ENCODE measurements at places on chromosomes 3 and 15.

DNA sequence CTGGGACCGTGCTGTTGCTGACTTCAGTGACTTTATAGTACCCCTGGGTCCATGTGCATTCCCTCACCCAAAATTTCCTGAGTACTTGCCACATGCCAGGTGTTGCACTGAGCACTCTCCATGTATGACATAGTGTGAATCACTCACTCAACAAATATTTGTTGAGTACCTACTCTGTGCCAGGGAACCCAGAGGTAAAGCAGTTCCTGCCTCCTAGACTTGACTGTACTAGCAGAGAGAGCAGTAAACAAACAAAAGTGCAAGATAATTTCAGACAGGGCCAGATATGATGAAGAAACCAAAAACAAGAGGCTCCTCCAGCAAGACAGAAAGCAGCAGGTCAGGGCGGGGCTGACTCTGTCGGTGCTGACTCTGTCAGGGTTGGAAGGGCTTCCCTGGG is 12.2 kb downstream of the TGM4 start:
- DNase-seq: peak; percentile 16

GRCh38 chr15:44763187-44763586 is 26.9 kb downstream of the TRIM69 start:
- no peak for DNase-seq

DNA sequence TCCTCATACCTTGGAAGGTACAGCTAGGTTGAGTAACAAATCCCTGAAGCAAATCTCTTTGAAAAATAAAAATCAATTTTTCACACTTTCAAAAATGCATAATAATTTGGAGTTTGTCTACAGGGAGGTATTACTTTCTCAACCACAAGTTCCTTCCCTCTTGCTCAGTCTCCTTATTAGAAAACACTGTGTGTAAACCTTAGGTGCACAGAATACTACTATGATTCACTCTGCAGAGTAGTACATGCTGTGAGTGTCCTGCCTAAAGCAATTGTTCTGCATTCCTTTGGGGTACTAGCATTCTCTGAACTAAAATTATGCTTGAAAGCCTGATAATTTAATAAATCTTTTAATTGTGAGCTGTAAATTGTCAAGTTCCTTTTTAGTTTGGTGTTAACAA is 115.9 kb upstream of the EPHA3 start:
- DNase-seq: peak; percentile 38

GRCh38 chr3:78434801-78435200 is 1333.0 kb downstream of the ROBO1 start:
- no peak for DNase-seq

DNA sequence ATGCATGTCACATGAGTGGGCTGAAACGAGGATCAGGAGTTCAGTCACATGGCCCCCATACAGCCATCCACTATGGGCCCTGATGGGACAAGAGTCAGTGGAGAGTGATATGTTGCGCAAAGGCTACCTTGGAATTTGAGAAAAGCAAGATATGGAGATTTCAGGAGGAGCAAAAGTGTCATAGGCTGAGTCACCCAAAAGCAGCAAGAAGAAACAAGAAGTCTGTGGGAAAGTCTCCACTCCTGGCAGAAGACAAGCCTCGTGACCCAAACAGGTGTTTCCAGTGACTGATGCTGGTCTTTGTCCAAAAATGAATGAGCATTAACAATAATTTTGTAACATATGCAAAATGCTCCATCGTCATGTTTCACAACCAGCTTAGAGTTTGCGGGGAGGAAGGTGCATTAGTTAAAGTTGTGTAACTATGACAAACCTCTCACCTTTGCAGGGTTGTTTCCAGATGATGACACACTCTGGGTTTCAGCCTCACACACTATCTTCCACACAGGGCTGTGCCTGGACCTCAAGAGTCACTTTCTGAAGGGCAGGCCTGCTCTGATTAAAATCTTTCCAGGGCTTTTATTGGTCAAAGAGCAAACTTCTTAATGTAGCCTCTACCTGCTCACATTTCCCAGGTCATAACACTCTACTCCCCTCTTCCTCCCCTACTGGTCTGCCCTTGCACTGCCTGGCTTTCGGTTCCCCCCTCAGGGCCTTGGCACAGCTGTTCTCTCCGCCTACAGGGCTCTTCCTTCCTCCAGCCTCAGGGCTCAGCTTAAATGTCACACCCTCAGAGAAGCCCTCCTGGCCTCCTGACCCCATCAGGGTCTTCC is 3.9 kb upstream of the DNASE1L3 start:
- peak; percentile 63 for DNase-seq

DNA sequence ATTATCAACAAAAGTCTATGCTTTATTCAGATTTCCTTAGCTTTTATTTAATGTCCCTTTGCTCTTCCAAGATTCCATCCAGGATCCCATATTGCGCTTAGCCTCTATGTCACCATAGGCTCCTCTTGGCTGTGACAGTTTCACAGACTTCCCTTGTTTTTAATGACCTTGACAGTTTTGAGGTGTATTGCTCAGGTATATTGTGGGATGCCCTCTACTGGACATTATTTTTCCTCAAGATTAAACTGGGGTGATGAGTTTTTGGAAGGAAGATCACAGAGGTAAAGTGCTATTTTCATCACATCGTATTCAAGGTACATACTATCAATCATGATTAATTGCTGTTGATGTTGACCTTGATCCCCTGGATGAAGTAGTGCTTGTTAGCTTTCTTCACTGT is 99.1 kb upstream of the SMAD3 start:
- DNase-seq: no peak

DNA sequence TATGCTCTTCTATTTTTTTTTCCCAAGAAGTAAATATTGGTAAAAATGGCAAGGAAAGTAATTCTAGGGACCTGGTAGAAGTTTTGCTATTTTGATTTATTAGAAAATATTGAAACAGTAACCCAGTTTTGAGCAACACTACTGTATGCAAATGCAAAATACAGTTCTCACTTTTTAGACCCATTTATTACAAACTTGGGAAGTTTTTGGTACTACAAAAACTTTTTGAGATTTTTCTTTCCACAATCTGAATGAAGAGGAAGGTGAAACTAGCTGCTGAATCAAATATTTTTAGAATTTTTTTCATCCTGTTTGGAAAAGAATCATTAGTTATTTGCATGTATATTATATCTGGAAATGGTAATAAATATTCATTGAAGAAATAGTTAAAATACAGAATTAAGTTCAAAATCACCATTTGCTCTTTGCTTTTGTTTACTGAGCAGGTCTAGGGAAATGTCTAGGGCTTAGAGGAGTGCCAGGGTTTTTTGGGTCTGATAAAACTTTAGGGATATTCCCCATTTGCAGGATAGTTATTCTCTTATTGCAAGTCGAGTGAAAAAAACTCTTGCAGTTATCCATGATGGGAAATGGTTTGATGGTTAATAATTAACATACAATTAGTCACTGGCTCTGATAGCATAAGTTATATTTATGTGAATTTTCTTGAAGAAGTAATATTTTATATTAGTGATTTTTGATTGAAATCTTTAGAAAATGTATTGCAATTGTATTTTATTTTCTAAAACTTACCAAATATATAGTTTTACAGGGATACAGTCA is 47.0 kb downstream of the TCF12 start:
- no peak for DNase-seq

DNA sequence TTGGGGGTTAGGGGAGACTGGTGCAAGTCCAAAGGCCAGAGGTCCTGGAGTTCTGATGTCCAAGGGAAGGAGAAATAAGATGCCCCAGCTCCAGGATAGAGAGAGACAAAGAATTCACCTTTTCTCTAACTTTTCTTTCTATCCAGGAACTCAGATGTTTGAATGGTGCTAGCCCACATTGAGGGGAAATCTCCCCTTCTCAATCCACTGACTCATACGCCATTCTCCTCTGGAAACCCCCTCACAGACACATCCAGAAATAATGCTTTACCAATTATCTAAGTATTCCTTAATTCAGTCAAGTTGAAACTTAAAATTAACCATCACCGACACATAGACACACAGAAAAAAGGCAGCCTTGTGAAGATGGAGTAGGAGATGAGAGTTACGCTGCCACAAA is 1085.2 kb downstream of the NSUN3 start:
- DNase-seq: no peak

GRCh38 chr15:22241451-22241850 is 161.1 kb downstream of the OR4M2 start:
- no peak for DNase-seq
